ENCODE measurements at places on chromosomes 2 and 18.

GRCh38 chr18:21865043-21865442 lies 124.5 kb downstream of the MIB1 start:
- DNase-seq = no peak

DNA sequence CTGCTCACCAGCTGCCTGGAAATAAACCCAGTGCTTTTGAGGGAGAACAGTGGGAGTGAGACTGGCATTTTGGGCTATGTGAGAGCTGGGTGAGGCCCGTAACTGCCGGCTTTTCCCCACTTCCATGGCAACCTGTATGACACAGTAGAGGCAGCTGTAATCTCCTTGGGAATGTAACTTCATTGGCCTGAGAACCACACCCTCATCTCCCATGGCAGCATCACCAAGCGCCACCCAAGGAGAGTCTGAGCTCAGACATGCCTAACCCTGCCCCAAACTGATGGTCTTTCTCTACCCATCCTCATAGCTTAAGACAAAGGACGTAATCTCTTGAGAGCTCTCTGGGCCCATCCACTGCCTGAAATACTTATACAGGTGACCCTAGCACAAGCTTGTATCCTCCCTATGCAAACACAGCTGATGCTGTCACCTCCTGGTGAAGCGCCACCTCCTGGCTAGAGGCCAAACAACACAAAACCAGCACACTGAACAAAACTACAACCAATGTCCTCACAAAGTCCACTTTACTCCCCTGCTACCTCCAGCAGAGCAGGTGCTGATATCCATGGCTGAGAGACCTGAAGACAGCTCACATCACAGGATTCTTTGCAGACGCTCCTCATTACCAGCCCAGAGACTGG lies 763.4 kb upstream of the NRXN1 start:
- DNase-seq = no peak

- DNase-seq = no peak
These were observed 63.8 kb upstream of the MSH6 start for GRCh38 chr2:47719099-47719498.

- DNase-seq = no peak
These were observed 2036.1 kb upstream of the LRRTM1 start for GRCh38 chr2:82340578-82341053.

- no peak for DNase-seq
These were observed 203.2 kb downstream of the SH3RF3 start for GRCh38 chr2:109331896-109332848.

DNA sequence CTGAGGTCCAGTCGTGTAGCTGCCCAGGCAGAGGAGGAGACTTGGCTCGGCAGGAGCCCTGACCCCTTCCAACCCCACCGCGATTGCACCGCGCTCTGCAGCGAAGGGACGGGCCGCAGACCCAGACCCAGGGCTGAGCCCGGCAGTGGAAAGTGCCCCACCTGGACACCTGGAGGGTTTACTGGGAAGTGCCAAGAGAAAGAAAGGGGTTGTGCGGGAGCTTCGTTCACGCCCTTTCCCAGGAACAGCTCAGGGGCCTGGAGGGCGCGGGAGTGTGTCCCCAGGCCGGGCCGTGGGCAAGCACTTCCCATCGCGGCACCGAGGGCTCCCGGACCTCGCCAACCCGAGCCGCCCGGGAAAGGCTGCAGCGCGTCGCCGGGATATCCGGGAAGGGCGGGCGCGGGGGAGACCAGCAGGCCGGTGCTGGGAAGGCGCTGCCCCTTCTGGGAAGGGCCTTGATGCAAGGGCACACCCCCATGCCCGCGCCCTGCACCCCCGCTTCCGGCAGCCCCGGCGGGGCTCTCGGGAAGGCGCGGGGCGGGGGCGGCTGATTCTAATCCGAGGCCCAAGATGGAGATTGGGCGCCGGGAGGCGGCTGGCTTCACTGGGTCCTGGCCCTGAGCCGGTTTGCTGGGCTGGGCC lies 36.1 kb upstream of the MRPL33 start:
- DNase-seq = peak; percentile 45

- no peak for DNase-seq
These were observed 3.5 kb downstream of the CAPN14 start for GRCh38 chr2:31213601-31214443.

DNA sequence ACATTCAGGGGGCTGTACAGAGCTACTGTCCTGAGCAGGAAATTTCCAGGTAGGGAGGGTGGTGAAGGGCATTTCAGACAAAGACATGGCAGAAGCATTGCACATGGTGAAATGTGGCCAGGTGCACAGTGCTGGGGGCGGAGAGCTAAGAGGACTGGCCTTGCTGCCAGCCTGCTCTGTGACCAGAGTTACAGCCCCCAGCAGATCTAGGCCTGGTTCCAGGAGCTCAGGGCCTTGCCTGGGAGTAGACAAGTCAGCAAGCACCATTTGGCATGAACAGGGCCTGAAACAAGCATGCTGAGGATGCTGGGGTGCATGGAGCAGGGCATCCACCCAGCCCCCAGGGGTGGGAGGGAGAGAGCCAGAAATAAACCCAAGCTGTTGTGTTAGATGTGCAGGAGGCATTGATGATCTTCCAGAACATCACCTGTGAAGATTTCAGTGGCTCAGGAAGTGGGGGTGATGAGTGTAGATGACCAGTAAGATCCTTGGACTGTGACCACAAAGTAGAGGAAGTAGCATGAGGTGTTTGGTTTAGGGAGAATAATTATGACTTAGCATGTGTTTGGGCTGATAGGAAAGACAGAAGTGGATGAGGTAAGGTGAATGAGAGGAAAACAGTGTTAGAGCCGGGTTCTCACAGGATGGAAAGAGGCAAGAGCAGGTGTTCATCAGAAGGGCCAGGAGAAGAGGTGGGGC lies 61.1 kb downstream of the COA5 start:
- no peak for DNase-seq

- DNase-seq = no peak
These were observed 1632.8 kb upstream of the CELF4 start for GRCh38 chr18:39198376-39198775.

DNA sequence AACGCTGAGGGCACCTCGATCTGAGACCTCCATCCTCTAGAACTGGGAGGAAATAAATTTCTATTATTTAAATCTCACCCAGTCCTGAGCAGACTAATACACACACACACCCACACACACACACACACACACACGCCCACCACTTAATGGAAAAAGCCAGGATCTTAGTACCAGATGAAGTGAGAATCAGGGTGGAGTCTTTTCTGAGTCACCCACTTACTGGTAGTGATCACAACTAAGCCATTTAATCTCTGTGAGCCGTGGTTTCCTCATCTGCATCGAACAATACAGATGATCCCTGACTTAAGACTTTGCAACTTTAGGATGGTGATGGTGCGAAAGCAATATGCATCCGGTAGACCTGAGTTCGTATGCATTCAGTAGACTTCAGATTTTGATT lies 18.6 kb downstream of the THNSL2 start:
- no peak for DNase-seq

DNA sequence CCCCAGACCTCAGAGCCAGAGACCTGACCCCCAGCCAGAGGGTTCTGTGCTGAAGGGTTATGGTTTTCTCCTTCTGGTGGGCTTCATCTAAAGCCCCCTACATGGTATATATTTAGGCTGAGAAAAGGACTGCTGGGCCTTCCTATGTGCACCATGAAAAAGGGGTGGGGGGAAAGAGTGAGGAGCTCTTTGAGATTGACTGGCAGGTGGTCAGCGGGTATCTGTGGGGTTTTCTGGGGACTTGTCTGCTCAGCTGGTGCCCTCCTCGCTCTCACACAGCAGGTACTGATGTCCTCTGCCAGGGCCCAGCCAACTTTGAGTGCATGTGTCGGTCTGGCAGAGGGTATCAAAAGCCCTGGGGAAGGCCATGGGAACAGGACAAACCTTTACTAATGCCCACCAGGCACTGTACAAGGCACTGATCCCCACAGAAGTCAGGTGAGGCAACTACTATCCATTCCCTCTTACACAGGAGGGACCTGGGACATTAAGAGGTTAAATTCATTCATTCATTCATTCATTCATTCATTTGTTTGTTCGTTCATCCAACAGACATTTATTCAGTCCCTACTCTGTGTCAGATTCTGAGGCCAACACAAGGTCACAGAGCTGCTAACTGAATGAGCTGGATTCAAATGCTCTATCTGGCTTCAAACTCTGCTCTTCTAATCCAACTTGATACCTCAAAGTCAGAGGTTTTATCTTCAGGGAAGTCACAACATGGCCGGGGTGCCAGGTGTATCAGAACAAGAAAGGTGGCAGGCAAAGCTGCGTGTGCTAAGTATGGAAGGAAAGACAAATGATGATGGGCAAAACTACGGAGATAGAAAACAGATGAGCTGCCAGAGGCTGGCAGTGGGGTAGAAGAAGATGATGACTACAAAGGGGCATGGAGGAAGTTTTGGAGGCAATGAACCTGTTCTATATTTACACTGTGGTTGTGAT lies 44.6 kb downstream of the REEP1 start:
- no peak for DNase-seq

DNA sequence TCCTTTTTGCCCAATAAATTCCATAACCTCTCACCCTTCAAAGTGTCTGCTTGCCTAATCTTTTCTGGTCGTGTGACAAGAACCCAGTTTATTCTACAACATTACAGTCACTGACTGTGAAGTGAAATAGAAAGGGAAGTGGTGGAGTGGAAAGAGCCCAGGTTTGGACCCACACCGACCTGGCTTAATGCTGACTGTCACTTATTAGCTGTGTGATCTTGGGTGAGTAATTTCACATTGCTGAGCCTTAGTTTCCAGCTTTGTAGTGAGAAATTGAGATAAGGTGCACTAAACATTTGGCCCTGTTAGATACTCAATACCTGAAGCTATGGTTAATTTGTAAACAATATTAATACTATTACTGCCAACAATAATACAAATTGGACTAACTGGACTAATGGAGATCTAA lies 291.1 kb downstream of the AGPS start:
- DNase-seq = no peak

GRCh38 chr2:216829533-216829932 lies 30.3 kb downstream of the TNP1 start:
- DNase-seq = no peak

GRCh38 chr2:214310319-214310718 lies 100.5 kb upstream of the VWC2L start:
- DNase-seq = no peak

DNA sequence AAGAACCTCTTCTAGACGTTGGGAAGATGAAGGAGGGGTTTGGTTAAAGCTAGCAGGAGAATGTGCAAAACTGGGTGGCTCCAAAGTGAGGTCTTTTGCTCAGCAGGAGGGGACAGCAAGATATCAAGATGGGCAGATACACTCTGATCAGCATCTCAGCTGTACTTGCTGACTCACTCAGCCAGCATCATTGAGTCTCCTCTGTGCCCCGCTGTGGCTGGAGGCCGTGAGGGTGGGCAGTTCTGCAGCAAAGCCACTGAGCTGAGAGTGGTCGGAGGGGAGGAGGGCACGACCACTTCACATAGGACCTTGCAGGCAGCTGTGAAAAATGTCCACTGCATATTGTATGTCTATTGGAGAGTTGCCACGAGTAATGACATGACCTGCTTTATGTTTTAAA lies 152.0 kb downstream of the CAPN13 start:
- DNase-seq = no peak

- no peak for DNase-seq
These were observed 79.2 kb upstream of the PAPOLG start for GRCh38 chr2:60676706-60677330.

- DNase-seq = no peak
These were observed 118.8 kb downstream of the MGAT5 start for GRCh38 chr2:134372611-134373131.

Measured in activated T-helper 9 cell treated with anti-CD3 and anti-CD28 coated beads, Interleukin-2, amount 50 U/mL, for 16 hours (primary cell).